Left kidney (tissue), 8 donors: ENCODE measurements at places on chromosomes 1 and 21. TPM values are rescaled to one million over a fixed set of nuclear protein-coding genes. Genes with fewer than 3 reads are reported as not detected.

- DNase-seq, result no peak
Observed at GRCh38 chr1:175163702-175164101, 28.9 kb downstream of the KIAA0040 start.

The IGSF21 gene
- polyA plus RNA-seq, result 0.12 TPM

DNA sequence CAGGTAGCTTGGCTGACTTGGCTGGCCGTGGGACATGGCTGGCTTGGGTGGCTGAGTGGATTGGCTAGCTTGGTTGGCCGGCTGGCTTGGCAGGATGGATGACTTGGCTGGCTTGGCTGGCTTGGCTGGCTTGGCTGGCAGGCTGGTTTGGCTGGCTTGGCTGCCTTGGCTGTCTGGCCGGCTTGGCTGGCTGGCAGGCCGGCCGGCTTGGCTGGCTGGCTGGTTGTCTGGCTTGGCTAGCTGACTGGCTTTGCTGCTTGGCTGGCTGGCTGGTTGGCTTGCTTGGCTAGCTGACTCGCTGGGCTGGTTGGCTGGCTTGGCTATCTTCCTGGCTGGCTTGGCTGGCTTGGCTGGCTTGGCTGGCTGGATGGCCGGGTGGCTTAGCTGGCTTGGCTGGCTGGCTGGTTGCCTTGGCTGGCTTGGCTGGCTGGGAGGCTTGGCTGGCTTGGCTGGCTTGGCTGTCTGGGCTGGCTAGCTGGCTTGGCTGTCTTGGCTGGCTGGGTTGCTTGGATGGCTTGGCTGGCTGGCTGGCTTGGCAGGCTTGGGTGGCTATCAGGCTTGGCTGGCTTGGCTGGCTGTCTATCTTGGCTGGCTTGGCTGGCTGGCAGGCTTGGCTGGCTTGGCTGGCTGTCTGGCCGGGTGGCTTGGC, 129.7 kb upstream of the FAM72C start:
- DNase-seq, result no peak

- DNase-seq, result no peak
Observed at GRCh38 chr1:248871837-248872401, 13.0 kb upstream of the ZNF692 start.

- no peak for DNase-seq
Observed at GRCh38 chr1:153350321-153350957, 1.8 kb upstream of the PGLYRP4 start.

GRCh38 chr1:55188909-55189308, 26.3 kb downstream of the USP24 start:
- DNase-seq, result no peak

- DNase-seq, result no peak
Observed at GRCh38 chr1:61082311-61083012, at the start of gene NFIA. NFIA (plus strand) TSS chr1:61082561.

DNA sequence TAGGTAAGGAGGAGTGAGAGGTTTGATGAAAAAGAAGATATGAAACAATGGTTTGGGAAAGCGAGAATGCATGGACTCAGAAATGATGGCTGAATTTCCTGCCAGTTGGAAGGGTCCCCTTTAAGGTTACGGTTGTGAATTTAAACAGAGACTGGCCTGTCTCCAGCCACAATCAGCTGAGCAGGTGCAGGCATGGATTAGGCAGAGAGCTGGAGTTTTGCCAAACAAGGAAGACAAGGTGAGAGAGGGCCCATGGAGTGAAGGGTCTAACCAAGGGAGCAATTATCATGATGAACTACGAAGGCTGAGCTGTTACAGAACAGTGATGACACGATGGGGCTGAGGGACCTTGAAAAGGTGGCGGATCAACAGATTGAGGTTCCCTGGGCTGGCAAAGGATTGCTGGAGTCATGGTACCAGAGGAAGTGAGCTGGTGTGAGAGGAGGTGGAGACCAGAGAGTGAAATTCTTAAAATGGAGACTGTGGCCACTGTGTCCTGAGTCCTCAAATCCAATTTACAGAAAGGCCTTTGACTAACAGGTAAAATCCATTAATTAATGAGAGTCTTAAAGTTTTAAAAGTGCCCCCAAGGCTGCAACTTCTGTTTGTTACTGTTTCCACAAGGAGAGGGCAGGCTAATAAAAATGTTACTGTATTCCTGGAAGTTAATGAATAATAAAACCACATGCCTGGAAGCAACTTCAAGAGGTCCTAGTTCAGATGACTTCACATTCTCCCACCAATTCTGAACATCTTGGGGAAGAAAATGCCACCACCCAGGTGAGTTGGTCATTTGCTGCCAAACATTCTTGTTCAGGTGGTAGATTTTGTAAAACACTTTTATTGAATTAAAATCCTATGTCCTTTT, 41.5 kb downstream of the LHX9 start:
- peak; percentile 27 for DNase-seq

GRCh38 chr21:41643246-41643966, 123.4 kb downstream of the RIPK4 start:
- DNase-seq, result no peak

DNA sequence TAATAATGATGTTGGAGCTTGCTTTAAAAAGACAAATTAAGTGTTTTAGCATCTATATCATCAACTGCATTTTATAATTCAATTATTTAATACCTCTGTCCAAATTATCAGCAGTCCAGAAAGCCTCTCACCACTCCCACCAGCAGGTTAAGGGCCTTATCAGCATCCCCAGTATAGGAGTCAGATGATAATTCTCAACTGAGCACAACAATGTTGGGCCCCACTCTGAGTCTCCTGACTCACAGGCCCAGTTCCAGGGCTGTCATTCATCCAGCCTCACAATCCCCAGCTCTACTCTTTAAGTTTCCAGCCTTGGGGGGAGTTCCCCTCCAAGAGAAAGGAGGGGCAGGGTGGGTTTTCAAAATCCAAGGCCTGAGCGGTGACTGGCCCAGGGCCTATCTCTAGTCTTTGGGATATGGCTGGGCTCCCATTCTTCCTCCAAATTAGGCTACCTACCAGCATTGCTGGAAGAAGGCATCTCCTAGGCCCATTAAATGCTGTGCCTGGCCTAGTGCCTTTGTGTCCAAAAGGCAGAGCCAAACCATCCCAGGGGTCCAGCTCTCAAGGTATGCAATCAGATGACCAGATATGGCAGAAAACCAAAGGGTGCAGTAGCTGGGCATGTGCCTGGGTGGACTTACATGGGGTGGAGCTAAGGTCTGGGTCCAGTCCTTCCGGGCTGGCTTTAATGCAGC, 134.1 kb downstream of the GLUL start:
- no peak for DNase-seq

DNA sequence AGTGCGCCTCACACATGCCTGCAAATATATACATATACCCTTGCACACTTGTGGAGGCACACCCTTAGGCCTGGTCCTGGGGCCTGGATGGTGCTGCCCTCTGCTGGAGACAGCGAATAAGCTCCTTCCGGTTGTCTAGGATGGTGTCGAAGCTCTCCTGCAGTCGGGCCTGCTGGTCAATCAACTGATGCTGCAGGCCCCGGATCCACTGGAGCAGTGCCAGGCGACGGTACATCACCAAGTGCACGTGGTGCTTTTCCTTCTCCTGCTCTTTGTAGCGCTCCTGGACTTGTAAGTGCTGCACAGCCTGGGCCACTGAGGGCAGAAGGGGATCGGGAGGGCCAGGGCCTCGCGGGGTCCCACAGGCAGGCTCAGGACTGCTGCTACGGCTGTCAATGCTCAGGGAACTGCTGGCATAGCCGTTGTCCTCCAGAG, 3.1 kb downstream of the C1orf216 start:
- DNase-seq, result peak; percentile 70

DNA sequence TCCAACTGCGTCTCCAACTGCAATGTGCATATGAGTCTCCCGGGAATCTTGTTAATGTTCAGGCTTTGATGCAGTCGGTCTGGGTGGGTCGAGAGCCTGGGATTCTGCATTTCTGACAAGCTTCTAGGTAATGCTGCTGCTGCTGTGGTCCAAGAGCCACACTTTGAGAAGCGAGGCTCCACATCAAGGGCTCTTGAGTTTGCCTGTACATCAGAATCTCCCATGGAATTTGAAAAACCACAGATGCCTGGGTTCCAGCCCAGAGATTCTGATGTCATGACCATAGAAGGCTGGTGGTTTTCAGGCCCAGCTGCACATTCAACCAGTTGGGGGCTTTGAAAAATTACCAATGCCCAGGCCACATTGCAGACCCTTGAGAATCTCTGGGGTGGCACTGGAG, 93.9 kb upstream of the TARDBP start:
- DNase-seq, result no peak

GRCh38 chr1:1124508-1124785, 8.6 kb upstream of the C1orf159 start:
- DNase-seq, result no peak

The TYW3 gene
- 40.3 TPM for polyA plus RNA-seq
